ENCODE measurements at places on chromosomes 12 and 14.
A peak's percentile ranks its signal among the peaks of the same experiment; 100 is the strongest.

- no peak for DNase-seq
Observed at GRCh38 chr12:50720501-50720900, 43.4 kb upstream of the ATF1 start.

DNA sequence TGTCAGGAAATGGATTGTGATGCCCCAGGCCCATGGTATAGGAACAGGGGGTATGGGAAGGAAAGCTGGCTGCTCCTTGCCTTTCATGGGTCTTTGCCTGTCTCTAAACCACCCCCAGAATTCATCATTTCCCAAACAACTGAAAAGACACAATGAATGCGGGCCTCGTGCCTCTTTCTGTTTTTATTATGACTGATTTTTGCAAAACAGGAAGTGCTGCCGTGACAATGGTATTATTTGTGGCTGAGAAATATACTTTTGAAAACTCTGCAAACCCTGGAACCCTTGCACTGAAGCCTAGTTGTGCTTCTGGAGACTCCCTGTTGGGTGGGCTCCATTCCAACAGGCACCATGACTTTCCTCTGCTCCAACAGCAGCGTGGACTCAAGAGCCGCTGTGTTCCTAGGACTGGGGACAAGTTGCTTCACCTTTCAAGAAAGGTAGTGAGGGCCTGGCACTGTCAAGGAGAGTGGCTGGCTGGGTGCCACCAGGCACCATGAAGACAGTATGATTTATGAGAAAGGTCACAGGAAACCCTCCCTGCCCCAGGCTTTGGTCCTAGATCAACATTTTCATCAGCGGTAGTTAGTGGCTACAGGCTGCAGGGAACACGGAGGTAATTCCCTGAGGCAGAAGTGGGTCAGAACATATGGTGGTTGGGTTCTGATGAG, 4.8 kb upstream of the DGLUCY start:
- DNase-seq: peak; percentile 98

GRCh38 chr12:118493962-118494361, 117.6 kb downstream of the SUDS3 start:
- no peak for DNase-seq

GRCh38 chr12:6957151-6957701, 6.1 kb downstream of the PTPN6 start:
- DNase-seq: no peak

DNA sequence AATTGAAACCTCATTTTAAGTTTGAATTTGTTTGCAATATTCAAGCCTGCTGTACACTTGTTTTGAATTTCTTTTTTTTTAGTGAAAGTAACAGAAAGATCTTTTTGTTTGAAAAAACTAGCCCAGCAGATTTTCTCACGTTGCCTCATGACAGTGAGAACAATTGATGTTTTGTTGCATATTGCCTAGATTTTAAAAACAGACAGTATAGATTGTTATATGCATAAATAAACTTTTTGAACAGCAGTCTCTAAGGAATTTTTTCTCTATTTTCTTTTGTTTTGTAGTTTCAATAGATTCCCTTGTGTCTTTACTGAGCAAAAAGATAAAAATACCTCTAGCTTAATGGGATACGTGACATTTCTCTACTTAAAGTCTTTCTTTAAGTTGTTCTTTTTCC, 15.4 kb downstream of the OR6C6 start:
- DNase-seq: no peak

- DNase-seq: peak; percentile 67
Observed at GRCh38 chr14:58166005-58166983, 14.3 kb upstream of the ARMH4 start.

GRCh38 chr14:26276757-26277156, 321.1 kb downstream of the NOVA1 start:
- DNase-seq: peak; percentile 31

- DNase-seq: peak; percentile 36
Observed at GRCh38 chr12:63103494-63104131, 47.4 kb downstream of the AVPR1A start.

GRCh38 chr14:73312687-73313086, 75.4 kb downstream of the PAPLN start:
- DNase-seq: no peak

- no peak for DNase-seq
Observed at GRCh38 chr14:91244501-91244901, at the start of gene GPR68. GPR68 (minus strand) TSS chr14:91244704; CDS start chr14:91235050, 9,654 bp downstream.

DNA sequence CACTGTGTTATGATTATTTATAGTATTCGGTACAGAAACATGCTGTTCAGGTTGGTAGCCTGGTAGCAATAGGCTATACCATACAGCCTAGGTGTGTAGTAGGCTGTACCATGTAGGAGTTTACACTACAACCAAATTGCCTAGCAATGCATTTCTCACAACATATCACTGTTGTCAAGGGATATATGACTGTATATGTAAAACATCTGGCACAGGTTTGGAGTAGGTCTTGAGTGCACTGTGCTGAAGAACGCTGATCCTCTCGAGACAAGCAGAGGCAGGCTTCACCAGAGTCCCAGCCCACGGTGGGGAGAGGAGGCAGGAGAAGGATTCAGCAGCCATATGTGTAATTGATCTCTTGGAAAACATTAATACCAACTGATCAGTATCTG, 15.0 kb upstream of the TBX5 start:
- no peak for DNase-seq

GRCh38 chr14:30373526-30373925, 185.4 kb upstream of the G2E3 start:
- DNase-seq: no peak

DNA sequence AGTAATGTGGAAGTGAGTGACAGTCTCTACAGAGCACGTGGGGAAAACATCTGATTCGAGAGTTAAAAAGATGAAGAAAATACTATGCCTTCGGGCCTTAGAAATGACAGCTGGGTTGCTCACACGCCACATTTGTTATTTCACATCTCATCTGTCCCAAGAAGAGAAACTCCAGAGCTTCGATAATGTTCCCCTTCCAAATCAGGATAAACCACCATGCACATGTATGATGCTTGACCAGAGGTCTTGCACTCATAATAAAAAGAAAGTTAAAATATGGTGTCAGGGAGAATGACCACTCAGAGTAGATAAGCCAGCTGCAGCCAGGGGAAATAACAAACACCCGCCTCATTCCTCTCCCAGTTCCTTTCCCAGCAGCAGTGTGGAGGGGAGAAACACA, 34.6 kb downstream of the NIN start:
- DNase-seq: peak; percentile 43

Data from endothelial cell of umbilical vein (primary cell).